ENCODE measurements at places on chromosomes 2 and 18. TPM values are rescaled to one million over a fixed set of nuclear protein-coding genes. Genes with fewer than 3 reads are reported as not detected.

GRCh38 chr2:130972410-130972809 lies 120.8 kb downstream of the FAM168B start:
- DNase-seq, result no peak

- DNase-seq, result peak; percentile 46
Measured at GRCh38 chr2:127226520-127227263, 6.6 kb upstream of the CYP27C1 start.

DNA sequence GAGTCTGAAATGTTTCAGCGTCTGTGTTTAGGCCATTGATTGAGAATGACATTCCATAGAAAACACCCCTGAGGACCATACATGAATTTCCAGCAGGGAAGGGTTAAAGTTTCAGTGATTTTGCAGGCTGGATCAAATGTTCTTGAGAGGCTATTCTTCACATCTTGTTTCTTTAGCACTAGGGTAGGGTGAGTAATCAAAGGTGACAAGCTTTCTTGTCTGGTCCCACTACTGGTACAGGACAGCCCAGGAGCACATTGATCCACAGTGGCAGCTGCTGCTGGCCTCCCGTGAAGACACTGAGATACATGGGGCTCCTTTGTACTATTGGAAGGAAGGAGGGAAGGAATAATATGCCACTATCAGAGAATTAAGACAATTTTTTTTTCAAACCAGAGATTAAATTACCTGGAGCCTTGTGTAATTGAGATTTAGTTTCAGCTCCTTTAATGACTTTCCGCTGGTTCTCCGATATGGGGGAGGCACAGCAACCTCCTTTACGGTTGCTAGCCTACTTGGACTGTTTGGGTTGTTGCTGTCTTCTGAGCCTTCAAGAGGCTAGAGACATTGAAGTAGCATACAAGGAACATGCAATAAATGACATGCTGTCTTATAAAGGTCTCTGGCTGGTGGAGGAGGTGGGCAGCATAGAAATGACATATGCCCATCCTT lies 368.9 kb downstream of the SOX11 start:
- no peak for DNase-seq

The ICOS gene
- not detected for total RNA-seq

The WDR43 gene
- 15.3 TPM for total RNA-seq

- no peak for DNase-seq
Measured at GRCh38 chr2:100257939-100258338, 64.4 kb downstream of the LONRF2 start.

The CRYGD gene
- total RNA-seq, result not detected

- no peak for DNase-seq
Measured at GRCh38 chr18:44781886-44782285, 101.2 kb downstream of the SETBP1 start.

The PRKAG3 gene
- not detected for total RNA-seq

GRCh38 chr18:40576507-40577115 lies 1378.4 kb upstream of the PIK3C3 start:
- DNase-seq, result no peak

The RETREG2 gene
- total RNA-seq, result 41.9 TPM

The ACVR1C gene
- total RNA-seq, result 1.6 TPM

Measured in body of pancreas (tissue), 4 donors.